Cortex of kidney (tissue), 1 donor: ENCODE measurements at places on chromosomes 13 and 19.

DNA sequence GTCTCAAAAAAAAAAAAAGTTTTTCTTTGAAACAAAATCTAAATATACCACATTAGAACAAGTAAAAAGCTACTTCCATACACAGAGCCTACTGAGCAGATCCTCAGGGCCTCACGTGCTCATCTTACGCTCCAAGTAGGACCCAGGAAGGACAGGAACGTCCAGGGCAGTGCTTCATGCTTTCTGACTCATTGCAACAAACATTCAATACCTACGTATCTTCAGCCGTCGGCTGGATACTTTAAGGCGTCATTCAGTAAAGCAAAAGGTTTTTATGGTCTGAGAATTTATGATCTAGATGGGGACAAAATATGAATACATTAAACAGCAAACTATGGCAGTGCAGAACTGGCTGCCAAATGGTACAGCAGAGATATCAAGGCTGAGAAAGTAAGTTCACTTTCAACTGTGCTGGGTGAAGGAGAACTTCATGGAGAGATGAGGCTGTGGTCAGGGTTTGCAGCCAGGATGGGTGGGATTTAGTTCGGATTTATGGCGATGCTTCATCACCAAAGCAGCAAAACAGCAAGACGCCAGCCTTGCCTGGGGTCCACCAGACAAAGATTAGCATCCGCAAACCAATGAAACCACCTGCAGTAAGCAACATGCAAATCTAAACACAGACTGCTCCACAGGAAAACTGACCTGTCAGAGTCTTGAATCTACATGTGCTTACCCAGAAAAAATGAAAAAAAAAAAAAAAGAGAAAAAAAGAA, 20.5 kb downstream of the CARS2 start:
- no peak for DNase-seq

- DNase-seq = no peak
Measured at GRCh38 chr13:51626749-51627148, 42.5 kb downstream of the WDFY2 start.

DNA sequence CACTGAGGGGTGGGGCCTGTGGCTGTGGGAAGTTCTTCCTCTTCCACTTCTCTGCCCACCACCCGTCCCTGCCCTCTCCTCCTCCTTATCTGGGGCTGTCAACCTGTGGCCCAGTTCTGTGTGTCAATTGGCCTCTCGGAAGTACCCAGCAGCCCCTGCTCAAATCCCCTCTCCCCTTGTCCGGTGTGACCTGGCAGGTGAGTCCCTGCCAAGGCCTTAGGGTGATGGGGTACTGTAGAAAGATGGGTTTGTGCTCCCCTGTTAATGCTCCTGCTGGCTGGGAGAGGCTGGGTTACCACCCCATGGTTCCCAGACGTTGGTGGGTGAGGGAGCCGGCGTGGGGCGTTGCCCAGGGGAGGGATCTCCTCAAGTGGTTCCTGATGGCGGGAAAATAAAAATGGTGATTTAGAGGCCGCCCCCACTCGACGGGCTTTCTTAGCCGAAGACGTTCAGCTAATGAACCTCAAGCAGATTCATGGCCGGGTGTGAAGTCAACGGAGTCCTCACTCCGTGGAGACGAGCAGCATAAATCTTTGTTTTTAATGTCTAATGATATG, 141.2 kb downstream of the URI1 start:
- no peak for DNase-seq

GRCh38 chr19:8500158-8500557, 2.3 kb downstream of the PRAM1 start:
- DNase-seq = no peak

- no peak for DNase-seq
Measured at GRCh38 chr13:87798536-87798935, 127.4 kb downstream of the SLITRK5 start.

- DNase-seq = no peak
Measured at GRCh38 chr13:94928127-94928775, 215.9 kb upstream of the SOX21 start.

- no peak for DNase-seq
Measured at GRCh38 chr13:95497381-95497807, 55.1 kb upstream of the CLDN10 start.

- no peak for DNase-seq
Measured at GRCh38 chr13:104106705-104107393, 1040.6 kb upstream of the SLC10A2 start.

- no peak for DNase-seq
Measured at GRCh38 chr19:8593931-8594330, 16.6 kb downstream of the ADAMTS10 start.

GRCh38 chr19:19040417-19040816, 7.0 kb downstream of the ARMC6 start:
- DNase-seq = no peak

DNA sequence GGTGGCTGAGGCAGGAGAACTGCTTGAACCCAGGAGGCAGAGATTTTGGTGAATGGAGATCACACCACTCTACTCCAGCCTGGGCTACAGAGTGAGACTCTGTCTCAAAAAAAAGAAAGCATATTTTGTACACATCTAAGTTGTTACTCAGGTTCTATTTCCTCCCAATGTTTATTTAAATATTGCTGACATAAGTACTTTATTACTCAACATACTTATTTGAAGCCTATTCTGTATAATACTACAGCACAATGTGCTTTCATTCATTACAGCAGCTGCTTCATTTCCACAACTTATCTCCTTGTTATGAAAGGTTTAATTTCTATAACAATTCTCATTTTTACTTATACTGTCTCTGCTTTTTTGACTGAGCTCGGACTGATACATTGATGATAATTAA, 495.7 kb downstream of the SLITRK1 start:
- DNase-seq = no peak

GRCh38 chr19:12095111-12095790, 30.7 kb downstream of the ZNF844 start:
- DNase-seq = no peak

DNA sequence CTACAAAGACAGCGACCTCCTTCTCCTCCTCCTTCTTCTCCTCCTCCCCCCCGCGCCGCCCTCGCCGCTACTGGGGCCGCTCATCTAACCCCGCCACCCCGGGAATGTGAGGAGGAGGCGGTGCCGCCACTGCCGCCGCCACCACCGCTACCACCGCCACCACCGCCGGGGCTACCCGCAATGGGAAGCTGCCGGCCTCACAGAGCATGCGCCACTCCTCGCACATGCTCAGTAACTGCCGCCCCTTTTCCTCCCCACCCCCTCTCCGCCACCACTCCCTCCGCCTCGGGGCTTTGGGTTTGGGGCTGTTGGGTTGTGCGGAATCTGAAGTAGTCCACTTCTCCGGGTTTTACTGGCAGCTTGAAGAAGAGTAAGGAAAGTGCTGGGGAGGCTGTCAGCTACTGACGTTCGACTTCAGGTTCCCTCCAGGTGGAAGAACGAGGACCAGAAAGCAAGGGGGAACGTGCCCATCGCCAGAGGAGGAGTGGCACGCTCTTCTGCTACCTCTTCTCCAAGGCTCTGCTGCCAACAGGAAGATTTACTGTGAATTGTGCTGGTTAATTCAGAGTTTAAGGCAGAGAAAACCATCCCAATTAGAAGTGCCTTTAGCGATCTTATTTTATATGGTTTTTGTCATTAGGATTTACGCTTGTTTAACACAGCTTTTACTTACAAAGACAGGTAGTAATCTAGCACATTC, at the start of gene MYCBP2:
MYCBP2 (minus strand) TSS at position 190 of the 700 bp plus-strand sequence. CDS start 319 bp downstream, outside the sequence.
- DNase-seq = peak; percentile 24

DNA sequence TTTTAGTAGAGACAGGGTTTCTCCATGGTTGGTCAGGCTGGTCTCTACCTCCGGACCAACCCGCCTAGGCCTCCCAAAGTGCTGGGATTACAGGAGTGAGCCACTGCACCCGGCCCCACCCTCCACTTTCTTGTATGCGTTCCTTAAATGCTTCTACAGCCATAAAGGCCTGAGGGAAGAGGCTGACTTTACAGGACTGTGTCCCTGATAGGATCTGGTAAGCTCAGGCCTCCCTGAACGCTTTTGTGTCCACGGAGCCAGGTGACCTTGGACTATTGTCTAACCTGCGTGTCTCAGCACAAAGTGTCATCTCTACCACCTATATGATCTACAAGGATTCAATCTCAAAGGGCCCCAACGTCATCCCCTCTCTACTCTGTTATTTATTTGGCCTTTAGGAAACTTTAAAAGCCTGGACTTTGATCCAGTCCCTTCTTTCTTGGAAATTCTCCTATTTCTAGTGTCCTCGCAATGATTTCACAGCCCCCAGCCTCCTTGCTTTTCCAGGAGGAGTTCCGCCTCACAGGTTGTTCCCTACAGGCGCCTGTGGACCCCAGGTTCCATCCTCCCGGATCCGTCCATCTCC, 701 bp downstream of the ZNF552 start:
- DNase-seq = no peak

- no peak for DNase-seq
Measured at GRCh38 chr19:32388393-32388855, 17.1 kb upstream of the DPY19L3 start.

GRCh38 chr13:77584106-77584505, 48.6 kb downstream of the SCEL start:
- no peak for DNase-seq

- no peak for DNase-seq
Measured at GRCh38 chr13:23845105-23845725, 44.0 kb downstream of the MIPEP start.

DNA sequence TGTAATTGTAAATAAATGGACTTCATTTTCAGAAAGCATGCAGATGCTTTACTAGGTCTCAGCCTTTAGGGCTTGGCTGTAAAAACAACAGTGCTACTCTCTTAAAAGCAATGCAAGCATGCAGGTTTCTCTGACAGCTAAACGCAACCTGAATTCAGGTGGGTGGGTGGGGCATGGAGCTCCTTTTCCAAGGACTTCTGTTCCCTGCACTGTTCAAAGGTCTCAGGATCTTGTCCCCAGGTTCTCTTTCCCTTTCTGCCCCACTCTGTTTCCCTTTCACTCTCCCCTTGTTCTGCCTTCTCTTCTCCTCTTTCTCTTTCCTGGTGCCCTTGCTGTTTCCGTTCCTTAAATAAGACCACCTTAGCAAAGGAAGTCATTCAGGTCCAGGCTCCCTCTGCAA, 1527.5 kb upstream of the SLC10A2 start:
- DNase-seq = no peak

- no peak for DNase-seq
Measured at GRCh38 chr19:16061943-16062342, 14.4 kb upstream of the TPM4 start.

- DNase-seq = no peak
Measured at GRCh38 chr13:113087923-113088690, 17.5 kb upstream of the F7 start.

DNA sequence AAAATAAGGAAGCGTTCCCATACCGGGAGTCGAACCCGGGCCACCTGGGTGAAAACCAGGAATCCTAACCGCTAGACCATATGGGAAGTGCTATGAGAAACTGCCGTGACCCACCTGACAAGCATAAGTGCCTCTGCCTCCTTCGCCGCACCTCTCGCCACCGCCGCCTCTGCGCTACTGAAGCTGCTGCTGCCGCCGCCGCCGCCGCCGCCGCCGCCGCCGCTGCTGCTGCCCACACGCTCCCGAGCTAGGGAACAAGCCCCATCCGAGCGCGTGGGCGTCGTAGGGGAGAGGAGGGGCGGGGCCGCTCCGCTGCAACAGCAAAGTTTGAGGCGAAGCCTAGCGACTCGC, 610 bp upstream of the WBP4 start:
- DNase-seq = no peak

DNA sequence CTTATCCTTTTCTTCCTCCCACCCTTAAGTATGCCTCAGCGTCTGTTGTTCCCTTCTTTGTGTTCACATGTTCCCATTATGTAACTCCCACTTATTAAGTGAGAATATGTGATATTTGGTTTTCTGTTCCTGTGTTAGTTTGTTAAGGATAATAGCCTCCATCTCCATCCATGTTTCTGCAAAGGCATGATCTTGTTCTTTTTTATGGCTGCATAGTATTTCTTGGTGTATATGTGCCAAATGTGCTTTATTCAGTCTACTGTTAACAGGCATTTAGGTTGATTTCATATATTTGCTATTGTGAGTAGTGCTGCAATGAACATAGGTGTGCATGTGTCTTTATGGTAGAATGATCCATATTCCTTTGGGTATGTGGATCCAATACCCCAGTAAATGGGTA, 3.2 kb upstream of the ZNF441 start:
- DNase-seq = no peak

DNA sequence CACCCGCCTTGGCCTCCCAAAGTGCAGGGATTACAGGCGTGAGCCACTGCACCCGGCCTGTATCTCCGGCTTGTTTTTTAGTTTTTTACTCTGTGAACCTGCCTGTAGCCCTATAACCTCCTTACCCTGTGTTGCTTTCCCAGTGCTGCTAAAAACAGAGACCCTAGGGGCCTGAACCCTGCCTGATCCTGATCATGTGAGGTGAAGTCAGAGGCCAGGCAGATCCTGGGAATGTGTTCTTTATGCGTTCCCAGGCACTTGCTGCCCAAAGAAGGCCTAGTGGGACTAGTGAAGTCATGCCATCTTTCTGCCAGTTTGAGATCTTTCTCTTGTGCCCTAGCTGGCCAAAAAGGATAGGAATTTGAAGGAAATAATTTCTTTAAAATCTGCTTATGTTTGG, 4.6 kb downstream of the UBA2 start:
- DNase-seq = no peak
